ENCODE measurements at places on chromosomes 5 and 9.
A peak's percentile ranks its signal among the peaks of the same experiment; 100 is the strongest.

DNA sequence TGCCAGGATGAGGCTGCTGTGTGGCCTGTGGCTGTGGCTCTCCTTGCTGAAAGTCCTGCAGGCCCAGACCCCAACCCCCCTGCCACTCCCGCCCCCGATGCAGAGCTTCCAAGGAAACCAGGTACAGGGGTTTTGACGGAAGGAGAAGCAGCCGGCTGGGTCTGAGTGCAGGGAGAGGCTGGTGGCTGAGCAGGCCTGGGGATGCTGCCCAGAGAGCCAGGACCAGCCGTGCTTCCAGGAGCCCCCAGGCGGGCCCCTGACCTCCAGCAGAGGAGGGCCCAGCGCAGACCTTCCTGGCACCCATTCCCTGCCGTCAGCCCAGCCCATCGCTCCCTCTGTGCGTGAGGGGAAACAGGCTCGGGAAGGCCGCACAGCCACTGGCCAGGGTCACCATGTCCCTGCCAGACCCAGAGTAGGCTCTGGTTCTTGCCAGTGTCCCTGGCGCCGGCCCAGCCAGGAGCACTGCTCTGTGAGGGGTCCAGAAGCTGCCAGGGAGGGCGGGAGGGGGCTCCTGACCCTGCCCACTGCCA lies 313 bp downstream of the LCN12 start:
- DNase-seq = no peak

- no peak for DNase-seq
These were observed 423.2 kb upstream of the RORB start for GRCh38 chr9:74073897-74074296.

DNA sequence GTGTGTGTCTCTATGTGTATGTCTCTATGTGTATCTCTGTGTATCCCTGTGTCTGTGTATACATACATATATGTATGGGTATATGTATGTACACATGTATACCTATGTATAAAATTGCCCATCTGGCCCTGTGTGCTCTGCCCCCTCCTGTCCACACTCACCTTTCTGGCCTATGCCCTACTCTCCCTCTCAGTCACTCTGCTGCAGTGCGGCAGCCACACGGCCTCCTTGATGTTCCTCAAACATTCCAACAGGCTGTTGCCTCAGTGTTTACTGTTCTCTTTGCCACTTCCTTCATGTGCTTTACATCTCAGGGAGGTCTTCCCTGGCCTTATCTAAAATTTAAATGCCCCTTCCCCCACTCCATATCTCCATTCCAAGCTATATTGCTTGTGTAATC lies 18.3 kb upstream of the RNF180 start:
- no peak for DNase-seq

DNA sequence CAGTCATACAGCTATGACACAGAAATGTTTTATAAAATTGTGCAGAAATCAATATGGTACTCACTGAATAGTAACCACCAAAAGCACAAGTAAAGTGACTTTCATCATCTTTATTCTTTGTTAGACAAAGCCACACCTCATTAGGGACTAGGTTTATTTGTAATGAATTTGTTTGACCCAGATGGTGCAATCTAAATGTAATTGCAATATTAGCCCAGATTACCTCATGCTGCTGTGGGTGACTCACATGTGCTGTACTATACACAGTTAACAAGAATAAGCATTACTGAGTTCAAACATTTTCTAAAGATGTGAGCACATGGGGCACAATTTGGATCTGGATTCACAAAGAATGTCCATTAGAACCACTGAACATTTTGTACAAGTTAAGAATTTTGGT lies 759.3 kb upstream of the TYRP1 start:
- no peak for DNase-seq

DNA sequence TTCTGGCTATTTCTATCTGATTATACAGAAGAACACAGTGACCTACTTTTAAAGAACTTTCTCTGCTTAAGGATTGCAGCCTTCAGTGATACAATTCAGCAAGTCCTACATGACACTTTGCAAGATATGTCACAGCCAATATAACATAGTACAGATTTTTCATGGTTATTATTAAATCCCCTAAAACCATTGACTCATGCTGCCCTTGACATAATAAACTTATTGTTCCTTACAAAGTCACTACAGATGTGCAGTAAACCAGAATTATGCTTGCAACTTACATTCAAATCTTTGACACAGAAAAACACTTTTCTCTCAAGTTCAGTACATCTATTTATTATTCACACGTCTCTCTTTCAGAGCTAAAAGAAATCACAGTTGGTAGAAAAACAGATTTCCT lies 1136.3 kb upstream of the ACO1 start:
- DNase-seq = peak; percentile 59
